ENCODE measurements at places on chromosomes 3 and 15. TPM values are rescaled to one million over a fixed set of nuclear protein-coding genes. Genes with fewer than 3 reads are reported as not detected.
A peak's percentile ranks its signal among the peaks of the same experiment; 100 is the strongest.

Gene BUB1B
- total RNA-seq: 65.6 TPM

Gene FAM81A
- 1.2 TPM for total RNA-seq

Gene RCN2
- 69.8 TPM for total RNA-seq

Gene TGFBR2
- 250 TPM for total RNA-seq

Gene ZIC1
- not detected for total RNA-seq

Gene ATP13A4
- not detected for total RNA-seq

Gene FBXW12
- total RNA-seq: not detected

Gene MYO5C
- 19.4 TPM for total RNA-seq

- no peaks in the 10 kb centered on the region for H3K4me1 ChIP-seq
- no peaks in the 10 kb centered on the region for H3K36me3 ChIP-seq
- H3K27me3 ChIP-seq: no peaks in the 10 kb centered on the region
- H3K4me3 ChIP-seq: no peak overlapping the region
Observed at GRCh38 chr3:46860017-46860809, 3.0 kb downstream of the MYL3 start.

- no peaks in the 10 kb centered on the region for H3K36me3 ChIP-seq
- no peak overlapping the region for H3K4me3 ChIP-seq
- H3K4me1 ChIP-seq: no peaks in the 10 kb centered on the region
- no peak overlapping the region for H3K27ac ChIP-seq
- peaks cover 2% of the 10 kb centered on the region for H3K27me3 ChIP-seq
Observed at GRCh38 chr3:152709659-152710058, 125.3 kb upstream of the P2RY1 start.

GRCh38 chr3:122469659-122470058 lies 45.1 kb downstream of the KPNA1 start:
- no peak overlapping the region for H3K27ac ChIP-seq
- no peak for DNase-seq
- no peak overlapping the region for H3K4me3 ChIP-seq
- no peaks in the 10 kb centered on the region for H3K27me3 ChIP-seq
- no peaks in the 10 kb centered on the region for H3K36me3 ChIP-seq

GRCh38 chr3:72593881-72594397 lies 254.3 kb downstream of the SHQ1 start:
- no peaks in the 10 kb centered on the region for H3K36me3 ChIP-seq
- no peak overlapping the region for H3K27ac ChIP-seq
- no peaks in the 10 kb centered on the region for H3K27me3 ChIP-seq
- no peak overlapping the region for H3K4me3 ChIP-seq

- DNase-seq: no peak
- no peak overlapping the region for H3K4me3 ChIP-seq
- no peaks in the 10 kb centered on the region for H3K4me1 ChIP-seq
- peaks cover 5% of the 10 kb centered on the region for H3K27me3 ChIP-seq
- H3K36me3 ChIP-seq: no peaks in the 10 kb centered on the region
Observed at GRCh38 chr3:14243782-14244181, 65.2 kb downstream of the LSM3 start.

DNA sequence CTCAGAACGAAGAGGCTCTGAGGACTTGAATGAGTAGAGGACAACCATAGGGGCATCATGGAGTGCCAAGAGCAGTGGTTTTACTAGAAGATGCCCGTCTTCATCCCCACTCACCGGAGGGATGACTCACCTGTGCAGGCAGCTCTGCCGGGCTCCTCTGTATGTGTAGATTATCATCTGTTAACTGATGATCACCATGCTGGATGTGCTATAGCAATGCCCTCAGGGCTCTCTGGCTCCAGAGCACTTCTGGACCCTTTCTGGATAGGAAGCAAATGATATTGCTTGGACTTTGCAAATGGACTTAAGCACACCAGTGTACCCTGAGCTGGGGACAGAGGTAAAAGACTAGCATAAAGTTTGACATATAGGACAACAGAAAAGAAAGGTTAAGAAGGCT lies 10.2 kb upstream of the TGFBR2 start:
- peaks cover 8% of the 10 kb centered on the region for H3K4me1 ChIP-seq
- no peak for DNase-seq

GRCh38 chr3:44198284-44199269 lies 43.1 kb upstream of the TOPAZ1 start:
- H3K27me3 ChIP-seq: peaks cover 3% of the 10 kb centered on the region
- no peaks in the 10 kb centered on the region for H3K4me1 ChIP-seq
- H3K36me3 ChIP-seq: no peaks in the 10 kb centered on the region
- H3K4me3 ChIP-seq: no peak overlapping the region
- DNase-seq: peak; percentile 69

GRCh38 chr3:183515968-183516851 lies 39.3 kb downstream of the KLHL6 start:
- H3K36me3 ChIP-seq: no peaks in the 10 kb centered on the region
- no peak overlapping the region for H3K4me3 ChIP-seq
- H3K4me1 ChIP-seq: no peaks in the 10 kb centered on the region
- H3K27me3 ChIP-seq: no peaks in the 10 kb centered on the region

- no peaks in the 10 kb centered on the region for H3K36me3 ChIP-seq
- no peak overlapping the region for H3K4me3 ChIP-seq
- peaks cover 29% of the 10 kb centered on the region for H3K4me1 ChIP-seq
- H3K27ac ChIP-seq: no peak overlapping the region
Observed at GRCh38 chr3:132641837-132642538, 17.6 kb downstream of the ACAD11 start.

DNA sequence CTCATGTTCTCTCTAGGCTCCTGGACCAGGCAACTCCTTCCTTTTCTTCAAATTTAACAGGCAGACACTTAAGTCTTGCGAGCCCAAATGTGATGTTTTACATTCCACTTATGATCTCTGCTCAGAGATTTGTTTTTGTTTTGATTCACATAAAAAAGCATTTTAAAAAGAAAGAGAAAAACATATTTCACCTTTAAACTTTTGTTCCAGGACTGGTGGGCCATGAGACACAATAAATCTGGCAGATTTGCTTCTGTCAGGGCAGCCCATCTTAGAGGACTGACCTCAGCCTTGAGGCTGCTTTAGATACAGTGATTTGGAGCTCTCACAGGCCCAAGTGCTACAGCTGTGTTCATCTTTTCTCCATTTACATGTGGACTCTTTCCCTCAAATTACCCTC lies 52.0 kb downstream of the CMSS1 start:
- peaks cover 4% of the 10 kb centered on the region for H3K36me3 ChIP-seq
- H3K27me3 ChIP-seq: no peaks in the 10 kb centered on the region
- H3K4me1 ChIP-seq: peaks cover 61% of the 10 kb centered on the region
- no peak overlapping the region for H3K27ac ChIP-seq

DNA sequence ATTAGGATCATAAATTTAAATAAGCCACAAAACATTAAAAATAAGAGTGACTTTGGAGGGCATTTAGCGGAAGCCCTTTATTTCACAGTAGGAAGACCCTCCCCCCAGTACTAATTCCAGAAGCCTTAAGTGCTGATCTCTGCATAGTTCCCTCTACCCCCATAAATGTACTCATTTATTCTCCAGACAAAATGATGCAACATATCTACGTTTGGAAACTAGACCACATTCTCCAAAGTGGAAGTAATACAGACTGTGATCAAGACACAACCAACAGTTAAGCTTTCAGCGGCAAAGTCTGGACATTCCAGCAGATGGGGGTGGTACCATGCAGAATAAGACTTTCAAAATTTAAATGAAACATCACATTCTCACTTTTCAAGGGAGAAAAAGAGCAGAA lies 44.8 kb upstream of the RPS17 start:
- no peak overlapping the region for H3K27ac ChIP-seq
- H3K36me3 ChIP-seq: no peaks in the 10 kb centered on the region
- H3K4me1 ChIP-seq: no peaks in the 10 kb centered on the region
- H3K27me3 ChIP-seq: peaks cover 2% of the 10 kb centered on the region
